Activated CD4-positive, alpha-beta T cell treated with anti-CD3 and anti-CD28 coated beads for 48 hours (primary cell): ENCODE measurements at places on chromosomes 5 and 9.

GRCh38 chr5:132406144-132406783 lies 36.8 kb downstream of the SLC22A5 start:
- peak; percentile 31 for DNase-seq

GRCh38 chr5:90528601-90529193 lies 687 bp downstream of the LYSMD3 start:
- peak; percentile 22 for DNase-seq

GRCh38 chr5:123227216-123227615 lies 138.2 kb downstream of the PRDM6 start:
- DNase-seq: no peak

- no peak for DNase-seq
Observed at GRCh38 chr5:167769846-167770413, 521.5 kb upstream of the WWC1 start.

DNA sequence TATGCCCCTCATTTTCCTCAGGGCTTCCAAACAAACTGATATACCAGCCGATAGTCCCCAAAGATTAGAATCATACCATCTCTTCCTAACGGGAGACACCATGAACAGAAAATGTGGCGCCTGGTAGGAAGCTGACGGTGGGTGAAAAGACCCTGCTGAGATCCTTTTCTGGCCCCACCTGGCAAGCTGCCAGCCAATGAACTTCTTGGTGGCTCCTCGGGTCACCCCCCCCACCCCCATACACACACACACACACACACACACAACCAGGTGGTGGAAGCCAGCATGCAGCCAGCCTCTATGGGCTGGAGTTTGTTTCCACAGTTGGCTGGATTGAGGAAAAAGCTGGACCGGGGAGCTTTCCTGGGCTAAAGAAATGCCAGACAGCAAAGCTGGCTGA lies 4.8 kb upstream of the CCIN start:
- no peak for DNase-seq

DNA sequence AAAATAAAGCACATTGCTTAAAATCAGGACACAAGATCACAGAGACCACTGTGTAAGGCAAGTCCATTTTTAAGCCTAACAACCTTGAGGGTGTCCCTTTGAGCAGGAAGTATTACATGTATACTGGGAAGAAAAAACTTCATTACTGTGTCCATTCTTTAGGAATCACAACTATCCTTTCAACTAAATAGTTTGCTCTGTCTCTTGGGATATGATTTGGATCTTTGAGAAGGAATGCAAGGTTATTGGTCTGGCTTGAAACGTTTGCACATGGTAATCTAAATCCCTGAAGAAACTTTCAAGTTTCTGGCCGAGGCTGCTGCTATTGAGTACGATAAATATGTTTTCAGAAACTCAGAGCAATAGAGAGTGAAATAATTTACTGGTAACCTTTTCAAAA lies 923.0 kb upstream of the SEMA6A start:
- no peak for DNase-seq

GRCh38 chr5:128815201-128815600 lies 150.1 kb upstream of the SLC27A6 start:
- no peak for DNase-seq

- DNase-seq: no peak
Observed at GRCh38 chr9:131537946-131538345, 6.9 kb upstream of the UCK1 start.

DNA sequence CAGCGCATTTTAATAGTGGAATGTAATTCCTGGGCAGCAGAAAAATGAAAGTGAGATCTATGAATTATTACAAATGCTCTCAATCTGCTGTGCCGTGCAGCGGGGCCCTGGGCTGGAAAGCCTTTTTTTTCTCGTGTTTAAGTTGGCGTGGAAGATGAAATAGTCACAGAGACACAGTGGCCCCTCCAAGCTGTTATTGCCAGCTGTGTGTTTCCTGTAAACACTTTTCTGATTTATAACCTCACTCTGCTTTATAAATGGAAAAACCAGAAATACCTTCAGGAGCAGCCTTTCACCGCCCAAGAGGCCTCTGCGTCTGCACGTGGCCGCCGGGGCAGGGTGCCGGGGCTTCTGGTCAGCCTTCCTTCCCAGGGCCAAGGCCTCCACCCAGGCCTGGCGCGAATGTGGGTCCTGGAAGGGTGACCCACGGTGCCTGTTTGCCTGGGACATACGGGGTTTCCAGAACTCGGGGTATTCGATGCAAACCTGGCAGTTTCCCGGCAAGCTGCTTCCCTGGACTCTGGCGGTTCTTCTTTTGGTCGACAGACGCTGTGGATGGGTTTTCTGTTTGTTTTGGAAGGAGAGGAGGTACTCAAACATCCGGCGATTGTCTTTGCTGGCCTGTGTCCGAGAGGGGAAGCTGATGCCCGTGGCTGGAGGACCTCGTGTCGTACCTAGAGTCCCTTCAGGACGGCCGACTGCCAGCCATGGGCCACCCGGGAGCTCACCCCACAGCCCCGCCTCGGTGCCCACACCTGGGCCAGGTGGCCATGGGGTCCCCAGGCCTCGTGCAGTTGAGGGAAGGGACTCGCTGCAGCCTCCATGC lies 256.7 kb downstream of the PARP8 start:
- DNase-seq: no peak

DNA sequence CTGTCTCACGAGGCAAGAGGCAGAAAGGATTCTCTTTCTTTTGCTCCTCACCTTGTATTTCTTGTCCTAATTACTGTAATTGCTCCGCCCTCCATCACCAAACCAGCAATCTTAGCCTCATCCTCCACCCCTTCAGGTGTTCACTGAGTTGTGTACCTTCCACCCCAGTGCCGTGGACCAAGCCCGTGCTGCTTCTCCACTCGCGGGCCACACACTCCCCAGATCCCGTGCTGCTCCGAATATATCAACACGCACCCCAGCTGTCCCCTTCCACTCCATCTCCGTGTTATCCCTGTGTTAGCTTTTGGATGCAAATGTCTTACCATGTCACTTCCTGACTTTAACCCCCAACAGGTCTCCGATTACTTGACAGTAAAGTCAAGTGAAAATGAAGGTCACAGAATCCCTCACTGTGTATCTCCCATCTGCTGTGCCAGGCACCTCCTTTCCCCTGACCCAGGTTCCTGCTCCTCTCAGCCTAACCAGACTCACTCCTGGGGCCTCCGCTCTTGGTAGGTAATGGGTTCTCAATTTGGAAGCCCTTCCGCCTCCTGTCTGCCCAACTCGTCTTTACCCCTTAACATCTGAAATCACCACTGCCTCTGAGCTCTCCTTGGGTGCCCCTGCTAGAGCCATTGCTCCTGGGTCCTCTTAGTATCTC lies 320.2 kb downstream of the MED10 start:
- DNase-seq: no peak

DNA sequence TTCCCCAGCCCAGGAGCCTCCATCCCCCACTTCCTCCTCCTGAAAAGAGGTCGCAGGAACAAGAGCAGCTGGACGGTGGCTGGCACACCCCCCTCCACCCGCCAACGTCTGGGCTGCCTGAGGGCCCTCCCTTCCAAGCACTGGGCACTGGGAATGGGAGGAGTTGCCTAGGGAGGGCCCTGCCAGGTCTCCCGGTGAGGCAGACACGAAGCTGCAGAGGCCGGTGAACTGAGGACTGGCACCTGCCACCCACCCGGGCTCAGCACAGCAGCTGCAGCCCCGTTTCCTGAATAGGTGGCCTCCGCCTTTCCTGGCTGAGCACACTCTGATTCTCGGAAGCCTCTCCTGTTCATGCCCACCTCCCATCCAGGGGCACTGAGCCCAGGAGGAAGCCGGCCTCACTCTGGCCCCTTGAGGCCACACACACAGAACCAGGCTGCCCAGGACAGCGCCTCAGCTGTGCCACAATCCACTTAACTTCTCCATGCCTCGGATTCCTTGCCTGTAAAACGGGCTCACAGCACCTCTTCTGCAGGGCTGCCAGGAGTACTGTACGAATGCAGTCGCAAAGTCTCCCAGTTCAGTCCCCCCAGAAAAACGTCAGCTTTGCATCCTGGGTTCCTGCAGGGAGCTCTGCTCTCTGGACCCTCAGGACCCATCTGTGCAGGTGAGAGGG lies 1.3 kb downstream of the NPDC1 start:
- DNase-seq: no peak

- no peak for DNase-seq
Observed at GRCh38 chr5:22102823-22103359, 750.3 kb downstream of the CDH12 start.

GRCh38 chr9:75930730-75931321 lies 40.4 kb downstream of the PCSK5 start:
- DNase-seq: no peak

DNA sequence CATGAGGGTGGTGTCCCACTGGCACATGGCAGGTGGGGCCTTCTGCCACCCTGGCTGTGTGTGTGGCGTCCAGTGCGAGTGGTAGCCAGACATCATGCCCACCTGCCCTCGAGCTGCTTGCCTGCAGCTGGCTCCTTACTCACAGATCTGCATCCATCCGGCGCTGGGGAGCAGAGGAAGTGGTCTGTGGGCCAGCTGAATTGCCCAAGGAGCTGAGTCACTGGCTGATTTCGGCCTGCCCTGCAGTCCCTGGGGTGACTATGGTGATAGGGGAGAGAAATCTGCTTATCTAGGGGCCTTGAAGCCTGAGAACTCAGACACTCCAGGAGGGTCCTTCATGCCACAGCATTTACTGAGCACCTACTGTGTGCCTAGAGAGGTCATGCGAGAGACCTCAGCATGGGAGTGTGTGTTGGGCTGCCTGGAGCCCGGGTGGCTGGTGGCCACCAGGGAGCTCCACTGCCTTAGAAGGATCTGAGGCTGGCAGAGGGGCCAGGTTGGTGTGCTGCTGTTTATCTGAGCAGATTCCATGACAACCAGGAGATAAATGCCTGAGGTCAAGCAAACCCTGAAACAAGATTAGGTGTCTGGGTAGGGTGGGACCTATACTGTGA lies 57.1 kb downstream of the SLC22A5 start:
- peak; percentile 81 for DNase-seq

GRCh38 chr9:120306561-120306960 lies 273.4 kb downstream of the CDK5RAP2 start:
- no peak for DNase-seq

DNA sequence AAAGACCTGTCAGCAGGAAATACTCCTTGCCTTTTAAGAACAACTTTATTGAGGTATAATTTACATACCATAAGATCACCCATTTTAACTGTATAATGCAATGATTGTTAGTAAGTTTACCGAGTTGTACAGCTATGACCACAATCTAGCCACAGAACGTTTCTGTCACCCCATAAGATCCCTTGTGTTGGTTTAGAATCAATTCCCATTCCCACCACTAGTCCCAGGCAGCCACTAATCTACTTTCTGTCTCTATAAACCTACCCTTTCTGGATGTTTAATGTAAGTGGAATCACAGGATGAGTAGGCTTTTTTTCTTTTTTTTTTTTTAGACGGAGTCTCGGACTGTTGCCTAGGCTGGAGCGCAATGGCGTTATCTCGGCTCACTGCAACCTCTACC lies 4.4 kb downstream of the GPR107 start:
- DNase-seq: peak; percentile 13

GRCh38 chr9:28342815-28343338 lies 769.6 kb upstream of the C9orf72 start:
- no peak for DNase-seq

- no peak for DNase-seq
Observed at GRCh38 chr5:108451269-108451668, 69.4 kb upstream of the FBXL17 start.

GRCh38 chr9:1231998-1232919 lies 182.1 kb downstream of the DMRT2 start:
- no peak for DNase-seq

DNA sequence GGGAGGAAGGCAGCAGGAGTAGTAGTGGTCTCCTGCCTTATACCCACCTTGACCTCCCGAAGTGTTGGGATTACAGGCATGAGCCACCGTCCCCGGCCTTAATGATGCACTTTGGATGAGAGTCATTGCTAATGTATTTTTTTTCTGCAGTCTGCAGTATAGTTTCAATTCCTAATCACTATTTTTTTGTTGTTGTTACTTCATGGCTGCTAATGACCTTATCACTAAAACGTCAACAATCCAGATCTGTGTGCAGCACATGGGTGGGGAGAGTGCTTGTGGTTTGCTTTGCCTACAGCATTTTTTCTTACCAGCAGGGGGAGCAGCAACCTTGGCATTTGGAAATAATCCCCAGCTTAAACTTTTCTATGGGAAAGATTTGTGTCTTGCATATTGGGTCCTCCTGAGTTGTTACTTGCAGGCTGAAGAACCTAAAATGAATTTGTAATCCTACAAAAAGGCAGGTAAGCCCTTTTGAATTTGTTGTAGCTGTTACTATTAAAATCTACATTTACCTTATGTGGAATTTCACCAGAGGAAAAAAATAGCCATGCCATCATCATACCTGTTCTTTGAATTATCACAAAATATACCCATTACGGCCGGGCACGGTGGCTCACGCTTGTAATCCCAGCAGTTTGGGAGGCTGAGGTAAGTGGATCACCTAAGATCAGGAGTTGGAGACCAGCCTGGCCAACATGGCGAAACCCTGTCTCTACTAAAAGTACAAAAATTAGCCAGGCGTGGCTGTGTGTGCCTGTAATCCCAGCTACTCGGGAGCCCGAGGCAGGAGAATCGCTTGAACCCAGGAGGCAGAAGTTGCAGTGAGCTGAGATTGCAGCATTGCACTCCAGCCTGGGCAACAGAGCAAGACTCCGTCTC lies 6.3 kb upstream of the MED7 start:
- DNase-seq: peak; percentile 88

DNA sequence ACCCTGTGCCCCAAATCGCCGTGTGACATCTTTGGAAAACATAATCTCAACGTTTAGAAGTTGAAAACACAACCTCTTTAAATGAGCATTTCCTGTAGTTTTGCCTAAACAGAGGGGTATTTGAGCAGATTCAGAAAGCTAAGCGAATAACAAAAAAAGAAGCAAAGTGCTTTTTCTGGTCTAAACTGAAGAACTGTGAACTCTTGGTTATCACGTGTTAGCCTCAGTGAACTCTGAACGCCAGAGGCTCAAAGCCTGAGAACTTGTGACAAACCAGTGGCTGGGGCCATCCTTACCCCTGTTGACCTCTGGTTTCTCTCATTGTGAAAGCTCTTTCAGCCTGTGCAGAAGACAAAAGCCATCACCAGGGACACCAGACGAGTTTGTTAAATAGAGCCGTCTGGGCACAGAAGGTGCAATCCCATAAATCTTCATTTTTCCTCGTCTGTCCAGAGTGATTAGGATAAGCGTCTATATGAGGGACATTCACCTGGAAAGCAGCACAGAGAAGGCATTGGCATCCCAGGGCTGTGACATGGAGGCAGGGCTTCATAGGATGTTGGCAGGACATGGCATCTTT lies 61.4 kb upstream of the ICE1 start:
- no peak for DNase-seq
